NCI-H446 (cell line): ENCODE measurements at places on chromosomes 12 and 14.

- DNase-seq = peak; percentile 50
Observed at GRCh38 chr12:102883204-102883799, 33.7 kb downstream of the PAH start.

DNA sequence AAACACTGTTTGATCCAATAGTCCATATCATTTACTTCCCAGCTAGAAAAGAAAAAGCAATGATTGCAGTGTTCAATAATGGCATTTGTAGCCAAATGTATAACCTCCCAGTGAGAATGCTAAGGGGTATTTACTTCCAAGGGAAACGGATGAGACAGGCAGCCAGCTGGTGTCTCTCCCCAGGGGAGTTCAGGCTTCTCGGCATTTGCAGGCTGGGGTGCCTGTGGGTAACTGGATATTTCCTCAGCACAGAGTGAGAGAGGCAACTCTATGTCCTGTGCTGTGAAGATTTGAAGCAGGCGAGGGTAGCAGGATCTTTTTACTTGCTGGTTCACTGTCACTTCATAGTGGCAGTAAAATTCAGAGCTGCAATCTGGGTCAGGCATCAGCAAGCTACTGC lies 1455.6 kb upstream of the TMEM132C start:
- no peak for DNase-seq

DNA sequence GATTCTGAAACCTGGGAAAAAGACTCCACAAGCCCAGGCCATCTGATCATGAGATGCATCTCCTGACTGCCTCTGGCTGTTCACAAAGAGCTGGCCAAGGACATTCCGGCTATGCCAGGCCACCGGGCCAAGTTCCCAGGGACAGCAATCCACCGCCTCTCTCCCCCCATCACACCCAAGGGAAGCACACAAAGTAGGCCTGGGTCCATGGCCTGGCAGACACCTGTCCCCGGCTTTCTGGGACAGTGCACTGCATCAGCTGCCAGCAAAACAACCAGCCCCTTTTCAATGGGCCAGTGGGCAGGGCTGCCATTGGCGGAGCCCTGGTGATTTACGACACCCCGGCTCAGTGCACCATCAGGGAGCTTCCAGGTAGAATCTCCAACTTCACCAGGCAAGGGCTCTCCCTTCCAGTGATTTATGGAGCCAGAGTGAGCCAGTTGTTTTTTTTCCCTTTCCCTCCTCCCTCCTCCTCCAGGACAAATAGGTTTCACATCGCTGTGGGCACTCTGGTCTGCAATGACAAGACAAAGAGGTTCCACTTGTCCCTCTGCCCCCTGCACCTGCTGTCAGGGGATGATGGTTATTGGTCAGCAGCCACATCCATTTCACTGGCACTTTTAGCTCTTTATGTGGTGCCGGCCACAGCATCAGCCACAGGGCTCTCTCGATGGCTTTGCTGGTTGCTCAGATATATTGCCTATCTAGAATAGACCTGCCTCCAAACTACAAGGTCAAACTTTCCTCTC lies 149.6 kb downstream of the SLC38A6 start:
- no peak for DNase-seq

DNA sequence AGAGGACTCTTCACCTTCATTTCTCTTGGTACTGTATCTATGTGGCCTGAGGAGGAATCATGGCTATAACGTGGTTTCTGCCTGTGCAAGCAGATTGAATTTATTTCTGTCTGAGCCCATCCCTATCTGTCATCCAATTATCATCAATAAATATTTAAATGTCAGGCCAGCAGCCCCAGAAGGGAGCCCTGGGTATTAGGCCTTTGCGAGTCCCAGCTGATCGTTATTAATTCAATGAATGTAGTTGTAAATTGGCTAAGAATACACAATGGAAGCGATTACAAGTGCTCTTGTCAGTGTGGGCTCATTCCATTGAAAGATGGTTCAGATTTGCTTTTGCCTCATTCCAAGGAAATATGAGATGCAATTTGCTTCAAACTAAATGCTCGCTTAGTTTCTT lies 142.0 kb downstream of the KTN1 start:
- no peak for DNase-seq

DNA sequence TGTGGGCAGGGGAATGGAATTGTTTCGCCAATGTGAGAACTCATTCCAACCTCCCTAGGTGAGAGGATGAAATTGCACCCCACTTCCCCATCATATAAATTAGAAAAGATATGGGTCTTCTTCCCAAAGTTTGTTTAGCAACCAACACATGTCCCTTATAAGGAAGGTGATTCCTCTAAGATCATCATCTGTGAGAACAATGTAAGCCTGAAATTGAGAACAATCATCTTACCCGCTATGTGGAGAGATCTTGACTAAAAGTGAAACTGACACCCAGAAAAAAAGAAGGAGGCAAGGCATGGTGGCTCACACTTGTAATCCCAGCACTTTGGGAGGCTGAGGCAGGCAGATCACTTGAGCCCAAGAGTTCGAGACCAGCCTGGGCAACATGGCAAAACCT lies 173.2 kb upstream of the HMGA2 start:
- no peak for DNase-seq

GRCh38 chr14:61418746-61419145 lies 97.4 kb downstream of the PRKCH start:
- peak; percentile 17 for DNase-seq

- no peak for DNase-seq
Observed at GRCh38 chr14:95573313-95573712, 38.5 kb downstream of the GLRX5 start.

GRCh38 chr14:55059333-55059732 lies 7.9 kb downstream of the MAPK1IP1L start:
- no peak for DNase-seq

DNA sequence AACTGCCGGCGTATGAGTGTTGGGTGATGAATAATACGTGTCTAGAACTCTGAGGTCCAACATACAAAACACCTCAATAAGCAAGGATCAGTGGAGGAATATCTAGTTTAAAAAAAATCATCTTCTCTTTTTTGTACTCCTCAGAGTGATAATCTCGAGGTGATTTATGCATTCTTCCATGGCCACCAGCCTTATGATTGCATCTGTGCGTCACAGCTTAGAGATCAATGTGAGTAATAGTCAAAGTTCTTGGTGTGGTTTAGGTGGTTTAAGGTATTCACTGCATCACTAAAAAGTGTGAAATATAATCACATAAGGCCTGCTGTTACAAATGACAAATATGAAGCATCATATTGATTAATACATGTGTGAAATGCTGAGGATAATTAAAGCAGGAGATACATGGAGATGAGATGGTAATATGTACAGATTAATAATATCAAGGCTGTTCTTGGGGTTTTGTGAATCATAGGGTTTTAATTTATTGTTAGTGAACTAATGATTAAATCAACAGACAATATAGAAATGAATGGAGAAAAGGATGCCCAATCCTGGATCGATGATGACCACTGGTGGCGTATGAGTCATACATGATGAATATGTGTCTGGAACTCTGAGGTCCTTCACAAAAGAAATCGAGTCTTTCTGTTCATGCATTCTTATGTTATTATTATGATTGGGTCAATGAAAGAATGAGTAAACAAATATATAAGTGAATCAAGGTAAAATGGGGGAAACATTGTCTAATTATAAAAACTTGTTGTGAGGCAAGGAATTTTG lies 68.8 kb upstream of the RTL1 start:
- no peak for DNase-seq

GRCh38 chr14:102430212-102430908 lies 67.6 kb downstream of the TECPR2 start:
- no peak for DNase-seq

- DNase-seq = no peak
Observed at GRCh38 chr14:59688224-59689170, 111.9 kb upstream of the CCDC175 start.

DNA sequence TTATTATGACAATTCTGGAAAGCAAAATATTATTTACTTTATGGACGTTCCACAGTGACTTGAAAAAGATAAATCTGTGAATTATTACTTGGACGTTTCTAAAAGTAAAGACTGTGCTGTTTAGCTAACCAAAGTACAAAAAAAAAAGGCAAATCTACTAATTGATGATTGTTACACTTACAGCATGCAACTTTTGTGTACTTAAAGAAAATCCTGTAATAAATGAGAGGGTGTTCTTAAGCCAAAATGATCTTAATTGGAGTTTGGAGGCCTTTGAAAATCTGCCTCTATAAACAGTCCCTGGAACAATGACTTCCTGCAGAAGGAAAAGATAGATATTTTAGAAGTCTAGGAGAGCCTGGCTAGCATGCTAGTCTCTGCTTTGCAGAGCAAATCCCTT lies 434.0 kb upstream of the SYT1 start:
- DNase-seq = no peak

DNA sequence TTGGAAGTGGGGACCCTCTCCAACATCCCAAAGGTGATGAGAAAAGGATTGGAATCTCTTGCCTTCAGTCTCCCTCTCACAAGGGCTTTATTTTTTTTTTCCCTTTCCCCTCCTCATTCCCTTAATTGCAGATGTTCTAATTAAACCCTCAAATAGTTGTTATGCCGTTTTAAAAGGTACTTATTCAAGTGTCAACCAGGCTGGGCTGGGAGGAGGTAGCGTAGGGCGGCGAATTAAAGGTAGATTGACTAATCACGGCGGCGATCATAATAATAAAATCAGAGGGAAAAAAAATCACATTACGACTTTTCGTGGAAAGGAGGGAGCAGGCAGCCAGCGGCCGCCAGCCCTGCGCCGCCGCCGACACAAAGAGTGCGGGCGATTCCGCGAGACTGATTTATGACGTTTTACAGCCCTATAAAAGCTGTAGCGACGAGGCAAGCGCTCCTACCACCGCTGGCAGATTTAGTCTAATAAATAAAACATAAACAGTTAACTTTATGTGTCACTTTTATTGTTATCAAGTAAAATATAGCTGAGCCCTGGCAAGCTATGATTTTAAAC lies 1.7 kb upstream of the HOXC4 start:
- DNase-seq = no peak

DNA sequence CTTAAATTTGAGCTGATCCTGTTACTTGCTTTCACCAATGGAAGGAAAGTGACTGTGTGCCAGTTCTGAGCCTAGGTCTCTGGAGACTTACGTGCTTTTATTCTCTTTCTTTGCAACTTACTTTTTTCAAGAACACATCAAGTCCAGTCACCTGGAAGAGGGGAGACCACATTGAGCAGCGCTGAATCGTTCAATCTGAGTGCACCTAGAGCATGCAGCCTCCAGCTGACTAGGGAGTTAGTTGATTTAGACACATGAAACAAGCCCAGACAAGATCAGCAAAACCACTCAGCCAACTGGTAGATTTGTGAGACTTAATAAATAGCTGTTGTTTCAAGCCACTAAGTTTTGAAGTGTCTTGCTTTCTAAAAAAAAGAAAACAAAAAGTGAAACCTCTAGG lies 1014.8 kb upstream of the FBXO33 start:
- no peak for DNase-seq

GRCh38 chr12:116125956-116126566 lies 151.4 kb downstream of the MED13L start:
- DNase-seq = no peak

DNA sequence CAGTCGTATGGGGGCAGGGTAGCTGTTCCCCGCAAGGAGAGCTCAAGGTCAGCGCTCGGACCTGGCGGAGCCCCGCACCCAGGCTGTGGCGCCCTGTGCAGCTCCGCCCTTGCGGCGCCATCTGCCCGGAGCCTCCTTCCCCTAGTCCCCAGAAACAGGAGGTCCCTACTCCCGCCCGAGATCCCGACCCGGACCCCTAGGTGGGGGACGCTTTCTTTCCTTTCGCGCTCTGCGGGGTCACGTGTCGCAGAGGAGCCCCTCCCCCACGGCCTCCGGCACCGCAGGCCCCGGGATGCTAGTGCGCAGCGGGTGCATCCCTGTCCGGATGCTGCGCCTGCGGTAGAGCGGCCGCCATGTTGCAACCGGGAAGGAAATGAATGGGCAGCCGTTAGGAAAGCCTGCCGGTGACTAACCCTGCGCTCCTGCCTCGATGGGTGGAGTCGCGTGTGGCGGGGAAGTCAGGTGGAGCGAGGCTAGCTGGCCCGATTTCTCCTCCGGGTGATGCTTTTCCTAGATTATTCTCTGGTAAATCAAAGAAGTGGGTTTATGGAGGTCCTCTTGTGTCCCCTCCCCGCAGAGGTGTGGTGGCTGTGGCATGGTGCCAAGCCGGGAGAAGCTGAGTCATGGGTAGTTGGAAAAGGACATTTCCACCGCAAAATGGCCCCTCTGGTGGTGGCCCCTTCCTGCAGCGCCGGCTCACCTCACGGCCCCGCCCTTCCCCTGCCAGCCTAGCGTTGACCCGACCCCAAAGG lies 804 bp downstream of the GAPDH start:
- DNase-seq = peak; percentile 44

DNA sequence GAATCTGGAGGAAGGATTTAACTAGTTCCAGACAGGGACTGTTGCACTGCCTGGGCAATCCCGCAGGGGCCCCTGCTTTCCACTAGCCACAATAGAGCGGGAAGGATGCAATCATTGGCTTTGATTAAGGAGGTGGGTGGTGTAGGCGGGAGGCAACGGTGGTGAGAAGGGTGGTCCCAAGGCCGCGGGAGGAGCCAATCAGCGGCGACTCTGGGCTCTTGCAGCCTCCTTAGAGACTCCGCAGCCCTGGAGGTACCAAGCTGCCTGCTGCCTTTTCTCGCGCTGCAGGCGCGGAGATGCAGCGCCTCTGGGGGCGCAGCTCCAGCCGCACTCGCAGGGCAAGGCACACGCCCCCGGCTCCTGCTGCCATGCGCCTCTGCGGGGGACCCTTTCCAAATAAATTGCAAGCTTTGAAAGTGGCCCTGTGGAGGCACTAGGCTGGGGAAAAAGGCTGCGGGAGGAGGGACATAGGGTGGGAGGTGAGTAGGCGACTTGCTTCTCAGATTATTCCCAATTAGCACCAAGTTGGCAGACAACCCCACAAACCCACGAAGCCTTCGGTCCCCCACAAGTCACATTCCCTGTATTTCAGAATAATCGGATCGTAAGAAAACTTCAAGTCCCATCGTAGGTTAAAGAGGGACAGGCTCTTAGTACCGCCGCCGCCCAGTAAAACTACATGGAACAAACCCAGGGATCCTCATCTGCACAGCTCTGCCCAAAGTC lies 858 bp upstream of the KCNA1 start:
- peak; percentile 93 for DNase-seq

- DNase-seq = peak; percentile 57
Observed at GRCh38 chr14:91223028-91223783, 21.3 kb downstream of the GPR68 start.

GRCh38 chr14:67971627-67972625 lies 152.3 kb downstream of the RAD51B start:
- no peak for DNase-seq

DNA sequence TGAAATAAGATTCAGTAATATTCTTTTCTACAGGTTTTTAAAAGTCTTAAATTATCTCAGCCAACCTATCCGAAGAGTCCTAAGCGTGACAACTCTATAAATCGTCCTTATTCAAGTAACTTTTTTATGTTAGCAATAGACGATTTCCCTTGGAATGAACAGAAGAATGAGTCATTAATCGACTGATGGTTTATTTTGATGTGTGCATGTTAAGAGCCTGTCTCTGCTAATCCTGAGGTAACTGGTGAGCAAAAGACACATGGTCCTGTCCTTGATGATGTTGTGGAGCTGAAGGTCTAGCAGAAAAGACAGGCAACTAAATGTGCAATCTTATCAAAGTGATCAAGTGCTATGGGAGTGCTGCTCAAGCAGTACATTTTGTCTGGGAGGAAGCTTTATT lies 80.4 kb downstream of the DAAM1 start:
- no peak for DNase-seq

- DNase-seq = no peak
Observed at GRCh38 chr12:34292736-34293625, 270.7 kb downstream of the ALG10 start.
